ENCODE measurements at places on chromosomes 2 and 18.

- DNase-seq: no peak
These were observed 598 bp upstream of the C2orf69 start for GRCh38 chr2:199910338-199911051.

DNA sequence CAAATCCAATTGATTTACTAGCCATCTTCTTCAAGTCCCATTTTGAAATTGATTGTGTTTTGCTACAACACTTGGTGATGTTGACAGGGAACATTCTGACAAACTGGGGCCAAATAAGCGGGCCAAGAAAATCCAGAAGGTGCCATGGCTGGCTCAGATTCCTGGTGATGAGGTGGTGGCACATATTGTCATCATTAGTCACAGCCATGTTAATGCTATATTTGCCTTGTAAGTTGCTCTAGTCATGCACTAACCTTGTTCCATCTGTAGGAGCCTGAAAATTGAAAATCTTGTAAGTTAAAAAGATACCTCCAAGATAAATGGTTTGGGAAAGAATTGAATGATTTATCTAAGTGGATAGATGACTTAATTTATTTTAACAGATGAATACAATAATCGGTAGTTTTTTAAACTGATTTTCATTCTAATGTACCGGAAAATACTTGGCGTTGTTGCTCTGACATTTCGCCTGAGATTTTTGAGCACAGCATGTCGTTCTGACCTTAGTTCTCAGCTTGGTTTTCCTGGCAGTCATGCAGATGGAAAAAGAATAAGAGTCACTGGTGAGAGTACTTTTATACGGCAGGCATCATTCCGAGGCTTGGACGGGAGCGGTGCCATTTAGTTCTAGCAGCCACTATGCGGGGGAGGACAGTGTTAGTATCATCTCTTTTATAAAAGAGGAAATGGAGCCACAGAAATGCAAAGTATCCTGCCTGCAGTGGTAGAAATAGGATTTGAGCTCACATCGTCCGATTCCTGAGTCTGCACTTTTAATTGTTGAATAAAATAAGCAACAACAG is 133.9 kb downstream of the ZNF532 start:
- peak; percentile 70 for DNase-seq

GRCh38 chr18:41820784-41821183 is 134.2 kb upstream of the PIK3C3 start:
- DNase-seq: no peak

DNA sequence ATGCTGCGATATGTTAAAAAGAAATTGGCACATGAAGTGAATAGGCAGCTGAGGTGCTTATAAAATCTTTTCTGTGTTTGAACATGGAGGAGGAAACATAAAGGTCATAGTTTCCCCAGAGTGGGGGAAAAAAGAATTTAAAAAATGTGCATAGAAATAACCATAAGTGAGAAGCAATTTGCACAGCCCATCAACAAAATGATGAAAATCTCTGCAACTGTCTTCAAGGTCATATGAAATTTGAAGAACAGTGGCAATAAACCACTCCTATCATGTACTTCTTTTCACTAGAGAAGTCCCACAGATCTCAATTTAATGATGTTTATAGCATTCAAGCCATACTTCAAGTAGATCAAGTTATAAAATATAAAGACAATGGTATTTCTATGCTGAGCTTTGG is 46.7 kb upstream of the ZNF804A start:
- no peak for DNase-seq
